ENCODE measurements at places on chromosomes 1 and 21.

DNA sequence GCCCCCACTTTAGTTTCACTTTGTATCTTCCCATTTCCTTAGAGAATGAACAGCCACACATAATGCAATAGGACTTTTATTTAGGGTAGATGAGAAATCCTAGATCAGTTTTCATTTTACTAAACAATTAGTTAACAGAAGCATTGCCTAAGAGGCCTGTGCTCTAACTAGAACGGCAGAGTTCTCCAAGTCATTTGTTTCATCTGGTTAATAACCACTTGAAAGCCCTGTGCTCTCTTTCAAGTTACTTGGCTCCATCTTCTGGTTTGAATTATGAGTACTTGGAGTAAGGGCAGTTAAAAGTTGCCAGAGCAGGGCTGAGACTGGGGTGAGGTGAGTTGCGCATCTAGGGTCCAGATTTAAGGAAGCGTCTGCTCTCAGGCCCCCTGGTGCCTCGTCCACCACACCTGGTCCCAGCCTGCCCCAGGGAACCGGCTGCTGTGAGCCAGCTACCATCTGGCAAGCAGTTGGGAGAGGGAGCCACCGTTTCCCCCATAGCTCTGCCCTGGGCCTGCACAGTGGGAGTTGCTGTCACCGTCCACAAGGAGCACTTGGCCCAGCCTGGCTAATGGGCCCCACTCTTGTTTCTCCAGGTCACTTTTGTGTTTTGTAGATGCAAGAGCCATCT, 18.1 kb upstream of the SLC44A3 start:
- peak; percentile 7 for DNase-seq

DNA sequence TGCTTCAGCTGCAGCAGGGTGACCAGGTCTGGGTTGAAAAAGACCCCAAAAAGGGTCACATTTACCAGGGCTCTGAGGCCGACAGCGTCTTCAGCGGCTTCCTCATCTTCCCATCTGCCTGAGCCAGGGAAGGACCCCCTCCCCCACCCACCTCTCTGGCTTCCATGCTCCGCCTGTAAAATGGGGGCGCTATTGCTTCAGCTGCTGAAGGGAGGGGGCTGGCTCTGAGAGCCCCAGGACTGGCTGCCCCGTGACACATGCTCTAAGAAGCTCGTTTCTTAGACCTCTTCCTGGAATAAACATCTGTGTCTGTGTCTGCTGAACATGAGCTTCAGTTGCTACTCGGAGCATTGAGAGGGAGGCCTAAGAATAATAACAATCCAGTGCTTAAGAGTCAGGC, 2.9 kb downstream of the C1QA start:
- no peak for DNase-seq

GRCh38 chr1:205068457-205069040, 15.7 kb downstream of the TMEM81 start:
- DNase-seq, result no peak

DNA sequence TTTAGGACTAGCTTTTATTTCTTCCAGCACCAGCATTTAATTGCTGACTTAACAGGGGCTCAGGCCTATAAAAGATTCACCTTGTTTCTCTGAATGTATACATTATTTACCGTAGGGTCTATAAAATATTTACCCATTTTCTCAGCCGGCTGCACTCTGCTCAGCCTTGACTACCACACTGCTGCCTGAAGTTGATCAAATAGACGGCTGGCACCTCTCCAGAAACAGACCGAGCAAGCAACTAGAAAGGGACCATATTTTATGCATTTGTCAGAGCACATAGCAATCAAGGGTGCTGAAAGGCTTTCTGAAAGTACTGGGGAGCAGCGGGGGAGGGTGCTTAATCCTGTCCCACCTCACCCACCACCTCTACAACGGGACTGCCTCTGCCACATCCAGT, 64.7 kb upstream of the FGGY start:
- no peak for DNase-seq

GRCh38 chr1:198496216-198497143, 44.0 kb downstream of the ATP6V1G3 start:
- no peak for DNase-seq

DNA sequence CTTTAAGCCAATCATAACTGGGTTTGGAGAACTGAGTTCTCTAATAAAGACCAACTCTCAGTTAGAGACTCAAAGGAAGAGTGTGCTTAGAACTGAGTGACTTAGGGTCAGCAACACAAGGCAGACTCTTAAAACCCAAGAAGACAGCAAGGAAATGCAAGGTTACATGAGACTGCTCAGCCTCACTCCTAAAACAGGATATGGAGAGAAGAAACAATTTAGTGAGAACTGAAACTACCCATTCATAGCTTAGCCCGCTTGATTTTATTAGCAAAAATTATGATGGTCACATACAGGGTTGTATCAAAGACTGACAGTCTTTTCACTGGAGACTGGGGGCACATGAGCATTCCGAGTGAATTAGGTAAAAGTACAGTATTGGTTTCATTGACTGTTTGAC, 78.9 kb upstream of the DMRTA2 start:
- DNase-seq, result no peak

- DNase-seq, result no peak
Measured at GRCh38 chr1:154495496-154496273, 6.3 kb upstream of the TDRD10 start.

DNA sequence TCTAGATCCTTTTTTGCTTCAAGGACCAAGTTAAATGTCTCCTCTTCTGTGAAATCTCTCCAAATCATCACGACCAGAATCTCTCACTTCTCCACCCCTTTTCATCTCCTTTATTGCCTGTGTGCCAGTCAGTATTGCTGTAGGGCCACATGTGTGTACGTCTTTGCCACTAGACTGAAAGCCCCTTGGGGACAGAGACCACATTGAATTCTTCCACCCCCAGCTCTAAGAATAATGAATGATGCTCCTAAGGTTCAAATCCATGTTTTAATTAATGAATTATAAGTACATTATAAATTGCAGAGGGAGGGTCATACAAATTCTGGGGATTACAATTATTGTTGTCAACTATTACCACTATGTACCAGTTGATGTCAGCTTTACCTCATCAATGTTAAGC, 343.8 kb downstream of the USP25 start:
- no peak for DNase-seq

GRCh38 chr1:82948386-82948785, 1050.5 kb downstream of the TTLL7 start:
- DNase-seq, result no peak

All from substantia nigra (tissue), 51 donors.